Thymus (tissue), 14 donors: ENCODE measurements at places on chromosomes 1 and 21.
A peak's percentile ranks its signal among the peaks of the same experiment; 100 is the strongest.

GRCh38 chr1:202101184-202101583 lies 21.5 kb upstream of the GPR37L1 start:
- no peak for DNase-seq

- DNase-seq = no peak
Observed at GRCh38 chr1:170360601-170361000, 171.4 kb upstream of the GORAB start.

GRCh38 chr1:205693421-205693991 lies 13.2 kb upstream of the SLC45A3 start:
- DNase-seq = no peak

DNA sequence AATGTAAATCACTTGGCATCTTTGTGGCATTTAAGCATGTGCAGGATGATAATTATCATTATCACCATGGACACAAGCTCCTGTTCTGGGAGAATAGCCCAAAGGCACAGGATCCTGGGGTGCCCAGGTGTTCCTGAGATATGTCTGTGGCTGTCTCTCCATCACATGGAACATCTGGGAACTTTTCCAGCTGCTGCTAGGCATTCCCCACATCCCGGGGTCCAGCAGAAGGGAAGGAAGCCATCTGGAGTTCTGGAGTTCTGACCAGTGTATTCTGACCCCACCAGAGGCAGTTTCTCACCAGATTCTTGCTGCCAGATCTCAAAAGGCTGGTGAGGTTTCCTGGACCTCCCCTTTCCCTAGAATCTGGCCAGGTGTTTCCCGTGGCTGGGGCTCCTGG lies 259.7 kb upstream of the VAMP3 start:
- DNase-seq = no peak

DNA sequence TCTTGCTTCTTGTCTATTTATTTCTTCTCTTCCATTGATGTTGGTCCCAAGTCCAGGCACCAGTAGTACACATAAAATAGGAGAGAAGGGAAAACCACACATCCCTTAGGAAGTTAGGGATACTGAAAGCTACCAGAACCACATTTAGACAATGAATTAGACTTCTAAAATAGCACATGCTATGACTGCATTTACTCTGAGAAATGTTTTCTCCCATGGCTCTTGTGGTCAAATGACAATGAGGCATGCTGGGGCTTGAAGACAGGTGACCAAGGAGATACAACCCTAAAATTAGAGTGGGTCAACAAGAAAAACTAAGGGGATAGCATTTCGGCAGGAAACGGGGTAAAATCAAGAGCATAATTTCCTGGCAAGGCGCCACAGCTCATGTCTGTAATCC lies 17.1 kb downstream of the MTOR start:
- no peak for DNase-seq

DNA sequence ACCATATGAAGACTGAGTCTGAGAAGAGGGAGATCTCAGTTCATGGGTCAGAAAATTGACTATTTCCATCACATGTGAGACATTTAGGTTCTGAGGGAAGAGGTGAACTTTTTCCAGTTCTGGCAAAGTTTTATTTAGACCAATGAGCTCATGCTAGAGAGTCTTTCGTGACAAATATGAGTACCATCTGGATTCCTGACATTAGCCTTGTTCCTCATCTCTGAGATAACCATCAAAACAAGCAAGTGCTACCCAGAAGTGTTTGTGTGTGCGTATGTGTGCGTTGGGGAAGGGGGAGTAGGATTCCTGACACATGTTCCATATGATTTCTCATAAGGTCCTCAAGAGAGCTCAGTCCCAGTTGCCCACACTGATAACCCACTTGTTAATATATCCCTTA lies 120.6 kb downstream of the FASLG start:
- DNase-seq = no peak

DNA sequence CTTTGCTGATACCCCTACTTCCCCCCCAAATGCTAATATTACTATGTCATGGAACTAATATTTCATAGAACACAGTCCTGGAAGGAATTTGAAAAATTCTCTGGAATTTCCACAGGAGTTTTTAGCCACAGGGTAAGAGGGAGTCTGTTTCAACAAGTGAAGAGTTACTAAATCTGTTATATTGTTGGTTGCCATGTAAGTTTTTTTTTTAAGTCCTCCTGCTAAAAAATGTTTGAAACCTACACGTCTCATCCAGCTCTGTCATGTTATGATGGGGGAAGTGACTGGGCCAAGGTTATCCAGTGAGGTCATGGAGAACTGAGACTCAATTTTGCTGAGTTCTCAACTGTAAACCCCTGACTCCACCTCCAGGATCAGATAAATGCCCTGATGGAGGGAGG lies 60.8 kb upstream of the USP24 start:
- no peak for DNase-seq

DNA sequence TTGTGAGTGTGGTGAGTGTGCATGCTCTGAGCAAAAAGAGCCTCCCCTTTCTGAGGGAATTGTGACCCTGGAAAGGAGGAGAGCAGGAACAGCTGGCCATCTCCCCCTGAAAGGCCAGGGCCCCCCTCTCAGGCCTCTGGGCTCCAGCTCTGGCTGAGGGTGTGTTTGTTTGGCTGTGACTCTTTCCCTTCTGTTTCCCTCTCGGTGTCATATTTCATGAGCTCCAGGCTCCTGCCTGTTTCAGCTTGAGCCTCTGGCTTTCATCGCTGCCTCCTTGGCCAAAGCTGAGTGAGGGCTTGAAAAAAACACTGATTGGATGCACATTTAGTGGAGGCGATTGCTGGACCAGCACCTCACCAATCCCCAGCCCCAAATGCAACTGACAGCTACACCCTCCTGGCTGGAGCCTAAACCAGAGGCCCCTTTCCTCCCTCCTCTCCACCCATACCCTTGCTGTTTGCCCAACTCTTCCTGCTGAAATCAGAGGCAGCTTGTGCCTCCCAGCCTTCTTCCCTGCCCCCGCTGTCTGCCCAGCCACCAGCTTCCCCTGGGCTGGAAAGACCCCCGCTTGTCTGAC lies 64.1 kb downstream of the DDR2 start:
- DNase-seq = no peak

- DNase-seq = peak; percentile 70
Observed at GRCh38 chr1:54800899-54801759, at the start of gene TTC22. Gene TTC22 (minus strand): TSS chr1:54801323. CDS start chr1:54801163, 160 bp downstream.

DNA sequence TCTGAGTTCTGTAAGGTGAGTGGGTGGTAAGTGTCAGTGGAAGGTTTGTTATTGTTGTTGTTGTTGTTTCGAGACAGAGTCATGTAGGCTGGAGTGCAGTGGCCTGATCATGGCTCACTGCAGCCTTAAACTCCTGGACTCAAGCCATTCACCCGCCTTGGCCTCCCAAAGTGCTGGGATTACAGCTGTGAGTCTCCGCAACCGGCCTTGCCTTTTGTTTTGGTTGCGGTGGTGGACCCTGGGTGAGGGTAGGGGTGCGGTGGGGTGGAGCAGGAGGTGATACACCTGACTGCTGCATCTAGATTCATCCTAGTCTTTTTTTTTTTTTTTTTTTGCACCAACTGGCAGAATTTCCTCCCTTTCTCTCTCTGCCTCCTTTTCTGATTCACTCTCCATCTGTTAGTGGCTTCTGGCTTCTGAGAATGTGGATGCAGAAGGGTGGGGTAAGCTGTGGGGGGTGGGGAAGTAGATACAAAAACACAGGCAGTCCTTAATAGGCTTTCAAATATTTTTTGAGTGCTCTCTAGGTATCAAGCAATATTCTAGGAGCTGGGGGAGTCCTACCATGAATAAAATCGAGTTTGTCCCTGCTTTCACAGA lies 4.6 kb upstream of the GMEB1 start:
- no peak for DNase-seq

DNA sequence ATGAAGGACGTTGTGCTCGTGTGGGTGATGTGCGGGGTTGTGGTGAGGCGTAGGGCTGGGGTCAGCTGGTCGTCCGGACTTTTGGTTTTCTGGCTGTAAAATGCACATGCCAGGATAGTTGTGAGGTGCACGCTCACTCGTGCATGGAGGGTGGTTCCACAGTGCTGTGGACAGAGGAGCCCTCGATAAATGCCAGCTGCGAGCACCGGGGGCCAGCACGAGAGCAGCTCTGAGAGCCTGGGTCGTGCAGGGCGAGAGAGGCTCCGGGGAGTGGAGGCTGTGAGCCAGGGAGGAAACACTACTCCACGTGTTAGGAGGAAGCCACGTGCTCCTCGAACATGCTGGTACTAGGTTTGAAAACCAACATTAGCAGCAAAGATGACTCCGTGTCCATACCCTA lies 39.4 kb downstream of the COL18A1 start:
- DNase-seq = no peak

DNA sequence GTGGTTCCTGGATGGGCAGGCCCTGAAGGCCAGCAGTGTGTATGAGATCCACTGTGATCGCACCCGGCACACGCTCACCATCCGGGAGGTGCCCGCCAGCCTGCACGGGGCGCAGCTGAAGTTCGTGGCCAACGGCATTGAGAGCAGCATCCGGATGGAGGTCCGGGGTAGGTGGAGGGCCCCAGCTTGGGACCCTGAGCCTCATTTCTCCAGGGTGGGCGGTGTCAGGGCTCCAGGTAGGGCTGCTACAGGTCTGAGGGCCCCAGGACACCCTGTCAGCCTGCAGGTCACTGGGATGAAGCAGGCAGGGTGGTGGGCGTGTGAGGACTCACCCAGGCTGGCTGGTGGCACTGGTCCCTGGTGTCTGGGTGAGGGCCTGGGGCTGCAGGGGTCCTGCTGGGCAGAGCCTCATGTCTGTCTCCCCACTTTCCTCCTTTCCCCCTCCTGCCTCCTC lies 7.8 kb downstream of the OBSCN start:
- no peak for DNase-seq

GRCh38 chr1:200369706-200370105 lies 40.1 kb downstream of the ZNF281 start:
- DNase-seq = no peak

DNA sequence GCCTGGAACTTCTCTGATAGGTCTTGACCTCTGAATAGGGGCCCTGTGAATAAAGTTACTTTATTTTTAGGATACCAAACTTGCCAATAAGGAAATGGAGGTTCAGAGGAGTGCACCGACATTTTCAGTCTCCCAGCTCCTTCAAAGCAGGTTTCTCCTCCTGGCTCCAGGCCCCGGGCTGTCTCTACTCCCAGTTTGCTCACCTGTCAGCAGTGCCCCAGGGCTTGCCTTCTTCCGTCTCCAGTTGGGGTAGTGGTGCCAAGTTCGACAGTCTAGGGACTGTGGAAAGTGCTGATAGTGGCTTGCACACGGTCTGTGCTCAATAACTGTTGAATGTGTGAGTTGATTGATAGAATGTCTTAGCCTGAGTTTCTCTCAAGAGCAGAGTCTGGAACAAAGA lies 149.2 kb downstream of the ACTL8 start:
- no peak for DNase-seq

DNA sequence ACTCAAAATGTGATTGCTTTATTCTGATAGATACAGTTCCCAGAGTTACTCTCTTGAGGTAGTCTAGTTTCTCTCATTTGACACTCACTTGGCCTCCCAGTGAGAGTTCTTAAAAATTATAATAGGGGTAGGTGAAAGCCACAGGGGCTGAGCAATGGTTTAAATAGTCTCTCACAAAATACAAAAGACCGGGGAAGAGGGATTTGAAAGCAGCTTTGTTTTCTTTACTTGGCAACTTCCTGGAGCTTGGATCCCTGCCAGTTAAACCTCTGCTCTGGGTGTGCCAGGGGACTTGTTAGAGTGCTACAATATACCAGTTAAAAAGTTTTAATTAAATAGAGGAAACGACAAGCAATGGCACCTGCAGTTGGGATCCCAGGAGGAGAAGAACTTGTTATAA lies 31.7 kb downstream of the OR13G1 start:
- no peak for DNase-seq

GRCh38 chr21:45533846-45534635 lies 8.2 kb downstream of the SLC19A1 start:
- DNase-seq = no peak

- DNase-seq = no peak
Observed at GRCh38 chr1:179776831-179777230, 33.7 kb downstream of the FAM163A start.

DNA sequence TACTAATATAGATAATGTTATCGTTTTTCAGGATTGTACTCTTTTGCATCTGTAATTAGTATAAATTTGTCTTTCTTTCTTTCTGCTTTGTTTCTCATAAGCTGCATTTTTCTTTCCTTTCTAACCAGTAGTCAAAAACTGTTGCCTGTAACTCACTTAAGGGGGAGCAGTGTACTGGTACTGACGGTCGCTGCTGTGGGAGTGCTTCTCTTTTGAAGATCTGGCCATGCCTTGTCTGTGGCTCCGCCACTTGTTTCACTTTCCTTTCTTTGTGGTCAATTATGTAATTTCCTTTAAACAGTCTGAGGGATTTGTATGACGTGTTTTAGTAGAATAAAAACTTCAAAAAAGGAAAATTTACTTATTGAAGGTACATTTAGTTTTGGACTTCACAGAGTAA lies 37.0 kb downstream of the MIA3 start:
- DNase-seq = no peak

DNA sequence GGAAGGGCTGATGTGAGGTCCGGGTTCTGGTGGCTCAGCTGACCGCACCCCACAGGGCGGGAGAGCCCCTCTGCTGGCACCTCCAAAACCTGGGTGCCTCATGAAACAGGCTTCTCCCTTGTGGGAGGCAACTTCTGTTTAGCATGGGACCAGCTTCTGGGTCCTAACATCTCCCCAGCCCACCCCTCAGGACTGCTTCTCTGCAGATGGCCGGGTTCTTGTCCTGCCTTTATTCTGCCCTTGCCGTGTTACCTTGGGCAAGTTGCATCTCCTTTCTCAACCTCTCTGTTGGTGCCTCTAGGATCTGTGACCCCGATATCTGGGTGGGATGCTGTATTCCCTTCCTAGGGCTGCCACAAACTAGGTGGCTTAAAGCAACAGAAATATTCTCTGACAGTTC lies 15.0 kb upstream of the TTC22 start:
- DNase-seq = no peak

DNA sequence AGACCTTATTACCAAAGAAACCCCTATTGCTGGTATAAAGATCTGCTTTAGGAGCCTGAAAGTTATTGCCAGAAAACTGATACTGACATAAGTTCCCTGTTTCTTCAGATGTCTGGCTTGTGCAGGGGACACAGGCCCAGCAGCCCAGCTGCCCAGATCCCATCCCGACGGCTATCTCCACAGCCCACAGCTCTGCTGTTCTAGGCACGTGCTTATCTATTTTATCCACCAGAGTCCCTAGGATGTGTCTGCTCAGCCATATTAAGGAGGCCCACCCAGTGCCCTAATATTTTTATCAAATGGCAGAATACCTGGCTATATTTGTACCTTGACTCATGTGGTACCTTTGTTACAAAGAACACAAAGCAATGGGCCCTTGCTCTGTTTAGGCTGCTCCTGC lies 58.9 kb downstream of the DDX20 start:
- DNase-seq = no peak

- no peak for DNase-seq
Observed at GRCh38 chr1:67788238-67788790, 45.0 kb downstream of the GNG12 start.

- DNase-seq = no peak
Observed at GRCh38 chr1:53350853-53351767, 23.2 kb upstream of the LRP8 start.

- DNase-seq = no peak
Observed at GRCh38 chr1:54611621-54612020, 11.7 kb downstream of the FAM151A start.
